NB4 (cell line): ENCODE measurements at places on chromosomes 7 and 10.

DNA sequence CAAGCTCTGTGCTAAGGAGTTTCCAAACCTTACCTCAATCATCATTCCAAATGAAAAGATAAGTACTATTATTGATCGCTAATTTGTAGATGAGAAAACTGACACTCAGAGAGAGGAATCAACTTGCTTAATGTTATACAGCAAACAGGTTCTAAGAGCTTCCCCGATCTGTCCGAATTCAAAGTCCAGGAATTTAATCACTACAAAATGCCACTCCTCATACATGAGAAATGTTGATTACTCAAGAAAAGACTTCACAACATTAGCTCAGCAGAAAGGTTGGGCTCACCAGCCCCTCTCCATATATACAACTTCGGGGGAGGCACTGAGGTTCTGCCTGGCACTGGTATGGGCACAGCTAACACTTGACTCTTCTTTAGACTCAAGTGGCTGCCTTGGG, 80.7 kb downstream of the SLC16A9 start:
- no peak for DNase-seq

DNA sequence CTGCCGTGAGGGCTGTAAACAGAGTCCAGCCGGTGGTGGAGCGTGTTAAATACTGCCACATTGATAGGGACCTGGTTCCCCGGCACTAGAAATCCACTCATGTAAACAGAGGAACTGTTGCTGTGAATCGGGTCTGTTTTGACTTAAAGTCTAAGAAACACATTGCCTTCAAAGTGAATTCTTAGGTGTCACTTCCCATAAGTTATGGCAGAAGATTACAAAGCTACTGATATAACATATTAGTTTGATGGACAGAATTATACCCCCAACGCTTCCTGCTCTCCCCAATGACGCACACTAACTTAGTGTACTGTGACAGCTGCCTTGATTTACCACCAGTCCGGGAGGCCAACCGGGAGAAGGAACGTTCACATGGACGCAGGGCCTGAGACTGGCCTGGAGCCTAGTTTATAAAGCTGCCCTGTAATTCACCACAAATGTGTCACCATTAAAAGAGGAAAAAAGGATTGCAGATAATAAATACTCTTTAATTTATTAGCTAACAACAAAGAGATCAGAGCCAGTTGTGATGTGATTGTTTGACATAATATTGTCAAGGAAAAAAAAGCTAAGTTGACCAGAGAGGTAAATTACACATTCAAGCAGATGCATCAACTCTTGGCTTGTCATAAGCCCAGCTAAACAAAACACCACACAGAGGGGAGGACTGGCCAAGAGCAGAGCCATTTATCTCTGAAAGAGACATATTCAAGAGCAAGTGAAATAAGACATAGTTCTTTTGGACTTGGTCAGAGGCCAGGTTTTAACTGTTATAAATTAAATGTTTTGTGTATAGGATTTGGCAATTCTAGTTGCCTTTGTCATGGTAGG, 820.6 kb downstream of the LRMDA start:
- no peak for DNase-seq

GRCh38 chr10:14560274-14560673, 214.4 kb downstream of the FAM107B start:
- DNase-seq, result peak; percentile 92

GRCh38 chr10:17643339-17643754, 604 bp upstream of the STAM start:
- DNase-seq, result no peak

GRCh38 chr10:123455861-123456260, 210.3 kb upstream of the GPR26 start:
- DNase-seq, result no peak

DNA sequence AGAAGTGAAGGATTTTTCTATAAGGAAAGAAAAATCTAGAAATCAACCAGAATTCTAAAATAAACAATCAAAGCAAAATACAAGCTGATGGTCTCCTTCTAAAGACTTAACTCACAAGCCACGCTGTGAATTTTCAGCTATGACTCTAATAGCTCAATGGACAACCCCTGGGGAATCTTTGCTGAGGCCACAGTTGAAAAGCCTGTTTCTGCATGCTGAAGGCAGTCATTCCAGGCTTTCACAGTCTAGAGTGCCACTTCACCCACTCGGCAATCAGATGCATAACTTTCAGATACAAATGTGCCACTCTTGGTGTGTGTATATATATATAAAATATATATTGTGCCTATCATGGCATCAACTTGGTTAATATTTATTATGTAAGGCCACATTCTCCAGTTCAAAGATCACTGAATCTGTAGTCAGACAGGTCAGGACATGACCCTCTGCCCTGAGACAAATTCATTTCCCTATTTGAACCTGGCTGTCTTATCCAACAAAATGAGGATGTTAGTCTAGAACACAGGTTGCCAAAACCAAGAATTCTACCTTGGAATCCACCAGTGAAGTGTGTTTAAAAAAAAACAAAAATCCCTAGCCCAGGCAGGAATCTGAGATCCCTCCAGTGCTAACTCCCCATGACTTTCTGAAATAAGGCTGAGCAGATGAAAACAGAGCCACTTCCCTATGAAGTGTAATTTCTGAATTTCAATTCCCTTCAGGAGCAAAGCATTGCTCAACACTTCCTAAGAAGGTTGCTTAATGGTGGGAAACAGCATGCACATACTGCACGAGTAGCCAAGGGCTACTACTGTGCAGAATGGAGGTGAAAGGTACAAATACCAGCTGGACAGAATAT, 9.9 kb downstream of the LIPA start:
- peak; percentile 22 for DNase-seq

- peak; percentile 52 for DNase-seq
These were observed 4.6 kb downstream of the GIGYF1 start for GRCh38 chr7:100689230-100690135.

DNA sequence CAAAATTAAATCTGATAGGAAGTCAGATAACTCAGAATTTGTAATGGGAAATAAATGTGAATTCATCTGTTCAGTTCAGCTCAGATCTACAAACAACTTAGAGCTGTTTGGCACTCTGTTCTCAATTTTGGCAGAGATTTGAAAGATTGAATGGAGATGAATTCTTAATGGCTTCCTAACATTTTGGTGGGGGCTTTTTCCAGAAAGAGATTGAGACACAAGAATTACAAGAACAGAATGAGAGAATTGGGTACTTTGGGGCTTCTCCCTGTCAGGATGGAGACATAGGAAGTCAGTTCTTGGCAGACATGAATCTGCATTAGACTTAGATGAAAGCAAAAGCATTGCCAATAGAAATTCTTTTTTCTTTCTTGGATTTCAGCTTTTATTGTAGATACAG, 39.0 kb upstream of the PTPRZ1 start:
- DNase-seq, result no peak

GRCh38 chr7:112537822-112538387, 57.1 kb downstream of the LSMEM1 start:
- DNase-seq, result no peak

DNA sequence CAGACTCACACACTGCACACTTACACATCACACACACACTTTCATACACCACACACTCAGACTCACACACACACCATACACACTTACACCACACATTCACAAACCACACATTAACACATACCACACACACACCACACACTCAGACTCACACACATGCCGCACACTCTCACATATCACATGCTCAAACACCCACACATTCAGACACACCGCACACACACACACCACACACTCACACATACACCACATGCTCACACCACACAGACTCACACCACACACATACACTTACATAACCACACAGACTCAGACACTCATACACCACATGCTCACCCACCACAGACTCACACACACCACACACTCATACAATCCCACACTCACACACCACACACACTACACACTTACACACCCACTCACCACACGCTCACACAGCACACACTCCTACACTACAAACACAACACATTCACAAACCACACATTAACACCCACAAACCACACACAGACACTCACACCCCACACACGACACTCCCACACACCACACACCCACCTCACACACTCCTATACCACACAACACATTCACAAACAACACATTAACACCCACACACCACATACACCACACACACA, 125.4 kb downstream of the EVX1 start:
- no peak for DNase-seq

DNA sequence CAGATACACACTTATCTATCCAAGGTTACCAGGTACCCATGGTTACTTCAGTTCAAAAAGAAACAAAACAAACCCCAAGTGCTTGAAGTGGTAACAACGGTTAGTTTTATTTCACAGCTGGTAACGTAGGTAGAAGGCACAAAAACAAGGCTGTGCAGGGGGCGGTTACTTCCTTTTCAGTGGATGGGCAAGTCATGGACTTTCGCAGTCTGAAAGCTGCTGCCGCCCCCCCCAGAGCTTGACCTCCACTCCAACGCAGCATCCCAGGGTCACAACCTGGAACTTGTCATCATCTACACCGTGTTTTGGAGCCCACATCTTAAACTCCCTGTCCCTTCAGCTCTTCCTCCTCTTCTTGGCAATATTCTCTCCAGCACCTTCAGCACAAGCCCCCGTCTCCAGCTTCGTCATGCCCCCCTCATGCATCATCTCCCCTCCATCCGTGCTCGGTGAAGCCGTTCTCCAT, 181.2 kb upstream of the ITGB1 start:
- DNase-seq, result no peak

DNA sequence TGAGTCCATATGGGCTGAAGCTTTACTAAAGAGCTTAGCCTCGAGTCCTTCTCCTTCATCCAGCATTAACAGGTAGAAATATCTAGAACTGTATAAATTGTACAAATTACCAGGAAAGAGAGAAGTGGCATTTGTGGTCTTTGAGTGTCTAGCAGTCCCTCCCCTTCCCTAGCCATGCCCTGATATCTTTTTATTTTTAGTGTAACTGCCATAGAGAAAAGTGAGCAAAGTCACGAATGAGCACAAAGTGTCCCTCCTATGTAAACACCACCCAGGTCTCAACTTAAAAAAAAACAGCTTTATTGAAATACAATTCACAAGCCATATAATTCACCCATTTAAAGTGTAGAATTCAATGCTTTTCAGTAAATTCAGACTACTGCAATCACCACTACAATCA, 339.0 kb upstream of the ZMIZ1 start:
- DNase-seq, result peak; percentile 24

DNA sequence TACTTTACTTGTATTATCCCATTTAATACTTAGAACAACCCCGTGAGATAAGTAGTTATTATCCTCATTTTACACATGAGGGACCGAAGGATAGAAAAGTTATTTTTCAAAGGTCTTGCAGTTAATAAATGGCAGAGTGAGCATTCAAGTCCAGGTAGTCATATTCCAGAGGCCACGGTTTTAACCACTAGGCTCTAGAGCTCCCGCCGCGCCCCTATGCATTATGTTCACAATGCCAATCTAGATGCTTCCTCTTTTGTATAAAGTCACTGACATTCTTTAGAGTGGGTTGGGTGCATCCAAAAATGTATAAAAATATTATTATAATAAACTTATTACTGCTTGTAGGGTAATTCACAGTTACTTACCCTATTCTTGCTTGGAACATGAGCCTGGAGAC, 11.4 kb upstream of the CFAP69 start:
- no peak for DNase-seq

DNA sequence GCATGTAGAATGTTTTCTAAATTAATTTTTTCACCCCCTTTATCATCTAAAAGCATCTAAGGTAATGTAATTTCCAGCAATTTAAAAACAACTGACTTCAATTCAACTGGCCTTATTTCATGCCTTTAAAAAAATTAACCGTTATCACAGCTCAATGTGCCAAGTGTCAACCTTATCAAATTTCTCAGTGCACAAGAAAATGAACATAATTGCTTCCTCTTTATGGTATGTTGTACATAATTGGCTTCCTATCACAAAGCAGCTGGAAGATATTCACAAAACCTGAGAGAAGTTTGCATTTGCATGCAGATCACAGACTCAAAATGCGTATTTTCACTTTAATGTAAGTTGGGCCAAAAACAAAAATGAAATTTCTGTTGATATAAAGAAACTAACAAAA, 966.4 kb downstream of the GRM8 start:
- DNase-seq, result no peak

- DNase-seq, result no peak
These were observed 15.9 kb downstream of the SKIDA1 start for GRCh38 chr10:21509341-21510240.

DNA sequence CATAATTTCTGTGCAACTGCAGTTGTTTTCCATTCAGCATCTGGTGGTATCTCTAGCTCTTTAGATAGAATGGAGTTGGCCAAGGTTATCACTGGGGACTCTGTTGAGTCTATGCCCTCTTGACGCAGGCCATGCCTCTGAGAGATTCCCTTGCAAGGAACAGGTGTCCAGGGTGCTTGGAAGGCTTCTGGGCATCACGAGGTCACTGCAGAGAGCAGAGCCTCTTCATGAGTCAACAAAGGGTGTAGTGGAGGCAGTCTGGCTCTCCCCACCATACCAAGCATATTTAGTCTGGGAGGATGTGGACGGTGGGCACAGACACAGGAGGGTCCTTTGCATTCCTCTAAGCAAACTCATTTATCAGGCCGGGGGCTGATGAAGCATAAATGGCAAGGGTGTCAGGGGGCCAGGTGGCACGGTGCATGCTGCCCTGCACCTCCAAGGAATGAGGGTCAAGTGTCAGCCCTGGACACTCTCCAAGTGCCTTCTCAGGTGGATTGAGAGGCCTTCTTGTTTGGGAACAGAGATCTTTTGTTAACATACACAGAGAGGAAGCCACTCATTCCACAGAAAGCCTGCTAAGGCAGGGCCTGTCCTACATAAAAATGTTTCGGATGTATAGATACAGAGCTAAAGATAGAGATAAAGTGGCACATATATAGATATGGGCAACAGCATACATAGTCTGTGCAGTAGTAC, 328.6 kb downstream of the INHBA start:
- no peak for DNase-seq

GRCh38 chr10:72010234-72010973, 46.2 kb downstream of the CHST3 start:
- no peak for DNase-seq

DNA sequence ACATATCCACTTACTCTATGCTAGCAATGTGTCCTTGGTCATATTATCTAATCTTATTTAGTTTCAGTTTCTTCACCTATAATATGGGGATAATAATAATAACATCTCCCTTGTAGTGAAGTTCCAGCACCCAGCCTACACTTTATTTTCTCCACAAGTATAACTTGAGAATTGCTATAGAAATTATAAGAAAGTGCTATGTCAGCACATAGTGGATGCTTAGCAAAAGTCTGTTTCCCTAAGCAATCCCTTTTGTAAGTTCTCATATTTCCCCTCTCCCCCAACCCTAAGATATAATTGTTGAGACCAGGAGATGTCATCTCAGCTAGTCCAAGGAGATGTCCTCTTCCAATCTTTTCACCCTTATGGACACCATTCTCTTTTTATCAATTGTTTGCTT, 5.8 kb upstream of the TRUB1 start:
- no peak for DNase-seq

GRCh38 chr10:121578298-121578697, 19.9 kb downstream of the FGFR2 start:
- no peak for DNase-seq

GRCh38 chr10:97589479-97589878, at the start of gene C10orf62:
Gene C10orf62, plus strand, starts transcription at chr10:97589721. Its CDS starts 177 bp downstream, at chr10:97589898.
- DNase-seq, result no peak

DNA sequence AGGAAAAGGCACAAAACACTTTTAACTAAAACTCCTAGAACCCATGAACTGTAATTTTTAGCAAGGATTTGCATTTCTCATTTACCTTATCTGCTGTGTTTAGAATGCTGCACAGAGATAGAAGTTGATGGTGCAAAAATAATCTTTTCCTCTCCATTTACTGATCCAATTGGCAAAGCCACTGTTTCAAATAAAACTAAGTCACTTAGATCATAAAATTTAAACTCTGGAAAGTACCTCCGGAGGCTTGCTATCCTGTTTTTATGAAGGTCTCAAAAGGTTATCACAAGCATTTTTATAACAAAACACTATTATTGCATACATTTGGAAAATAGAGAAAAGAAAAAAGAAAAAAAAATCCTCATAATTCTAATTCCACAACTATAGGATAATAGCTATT, 7.6 kb downstream of the CPA2 start:
- no peak for DNase-seq
